ENCODE measurements at places on chromosomes 1 and 21. TPM values are rescaled to one million over a fixed set of nuclear protein-coding genes. Genes with fewer than 3 reads are reported as not detected.

Gene WNT3A
- 0.90 TPM for polyA plus RNA-seq

Gene RGSL1
- not detected for polyA plus RNA-seq

GRCh38 chr21:38989745-38990423 is 184.2 kb downstream of the ETS2 start:
- H3K4me1 ChIP-seq, result peaks cover 47% of the 10 kb centered on the region
- H3K27ac ChIP-seq, result peak overlapping the region; percentile 37
- no peaks in the 10 kb centered on the region for H3K36me3 ChIP-seq
- no peaks in the 10 kb centered on the region for H3K27me3 ChIP-seq

DNA sequence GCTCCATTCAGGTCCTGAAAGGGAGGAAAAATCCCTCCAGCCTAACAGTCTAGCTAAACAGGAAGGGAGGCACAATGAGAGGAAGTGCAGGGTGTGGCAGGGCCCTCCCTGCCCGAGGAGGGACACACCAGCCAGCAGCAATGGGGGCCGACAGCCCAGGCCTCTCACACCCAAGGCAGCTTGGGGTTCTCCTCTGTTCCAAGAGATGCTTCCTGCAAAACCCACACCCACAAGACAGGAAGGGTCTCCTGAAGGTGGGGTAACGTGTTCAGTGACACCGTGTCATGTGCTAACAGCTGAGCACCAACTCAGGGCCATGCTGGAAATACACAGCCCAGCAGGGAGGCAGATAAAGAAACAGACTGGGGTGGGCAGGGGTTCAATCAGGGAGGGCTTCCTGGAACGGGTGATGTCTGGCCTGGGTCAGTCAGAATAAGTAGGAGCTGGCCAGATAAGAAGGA is 10.2 kb downstream of the ECE1 start:
- H3K36me3 ChIP-seq, result peaks cover 24% of the 10 kb centered on the region

DNA sequence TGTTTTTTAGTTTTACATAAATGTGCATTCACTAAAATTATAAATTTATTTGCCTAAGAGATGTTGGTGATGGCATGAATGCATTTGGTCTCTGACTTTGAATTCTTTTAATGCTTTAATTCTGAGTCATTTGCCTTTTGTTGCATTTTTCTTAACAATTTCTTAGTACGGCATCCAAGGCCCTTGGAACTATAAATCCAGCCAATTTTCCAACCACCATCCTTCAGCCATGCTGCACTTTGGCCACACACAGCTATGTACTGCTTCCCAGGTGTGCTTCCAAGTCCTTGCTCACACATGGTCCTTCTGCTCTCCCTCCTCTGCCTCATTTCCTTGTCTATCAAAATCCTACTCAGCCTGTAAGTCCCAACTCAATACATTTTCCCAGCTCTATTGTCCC is 161.0 kb downstream of the DHRS3 start:
- H3K36me3 ChIP-seq, result peaks cover 4% of the 10 kb centered on the region
- peaks cover 80% of the 10 kb centered on the region for H3K4me1 ChIP-seq
- H3K27ac ChIP-seq, result peak overlapping the region; percentile 66
- DNase-seq, result no peak
- H3K4me3 ChIP-seq, result no peak overlapping the region
- H3K27me3 ChIP-seq, result no peaks in the 10 kb centered on the region

- H3K4me3 ChIP-seq, result no peak overlapping the region
- DNase-seq, result no peak
- no peaks in the 10 kb centered on the region for H3K27me3 ChIP-seq
- H3K36me3 ChIP-seq, result peaks cover 74% of the 10 kb centered on the region
These were observed 116.9 kb upstream of the CD34 start for GRCh38 chr1:208027861-208028260.

DNA sequence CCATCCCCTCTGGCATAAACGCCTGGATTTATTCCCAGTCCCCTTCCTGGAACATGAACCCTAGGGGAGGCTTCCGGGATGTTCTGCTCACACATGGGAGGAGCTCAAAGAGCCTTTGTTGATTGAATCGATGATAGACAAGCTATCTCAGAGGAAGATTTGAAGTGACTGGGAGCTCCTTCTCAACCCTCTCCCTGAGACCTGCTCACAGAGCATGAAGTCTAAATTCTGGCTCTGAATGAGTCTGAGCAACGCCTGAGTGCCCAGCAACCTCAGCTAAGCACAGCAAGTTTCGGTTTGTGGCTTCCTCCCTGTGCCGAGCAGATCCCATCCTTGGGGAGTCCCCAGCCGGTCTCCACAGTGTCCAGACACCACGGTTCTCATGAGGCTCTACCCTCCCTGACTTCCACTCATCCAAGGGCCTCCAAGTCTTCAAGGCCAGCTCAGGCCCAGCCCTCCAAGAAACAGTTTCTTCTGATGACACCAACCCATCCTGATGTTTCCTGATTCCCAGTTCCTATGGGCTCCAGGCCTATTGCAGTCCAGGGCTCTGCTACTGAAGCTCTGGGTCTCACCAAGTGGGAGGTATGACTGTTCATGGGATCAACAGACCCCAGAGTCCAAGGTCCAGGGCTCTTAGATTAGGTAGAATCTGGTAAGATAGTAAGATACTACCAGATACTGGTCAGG is 190.8 kb downstream of the DYRK1A start:
- no peaks in the 10 kb centered on the region for H3K36me3 ChIP-seq
- no peaks in the 10 kb centered on the region for H3K27me3 ChIP-seq
- no peak overlapping the region for H3K27ac ChIP-seq
- no peaks in the 10 kb centered on the region for H3K4me1 ChIP-seq
- no peak for DNase-seq
